WTC11 (cell line): ENCODE measurements at places on chromosomes 3 and 15.

DNA sequence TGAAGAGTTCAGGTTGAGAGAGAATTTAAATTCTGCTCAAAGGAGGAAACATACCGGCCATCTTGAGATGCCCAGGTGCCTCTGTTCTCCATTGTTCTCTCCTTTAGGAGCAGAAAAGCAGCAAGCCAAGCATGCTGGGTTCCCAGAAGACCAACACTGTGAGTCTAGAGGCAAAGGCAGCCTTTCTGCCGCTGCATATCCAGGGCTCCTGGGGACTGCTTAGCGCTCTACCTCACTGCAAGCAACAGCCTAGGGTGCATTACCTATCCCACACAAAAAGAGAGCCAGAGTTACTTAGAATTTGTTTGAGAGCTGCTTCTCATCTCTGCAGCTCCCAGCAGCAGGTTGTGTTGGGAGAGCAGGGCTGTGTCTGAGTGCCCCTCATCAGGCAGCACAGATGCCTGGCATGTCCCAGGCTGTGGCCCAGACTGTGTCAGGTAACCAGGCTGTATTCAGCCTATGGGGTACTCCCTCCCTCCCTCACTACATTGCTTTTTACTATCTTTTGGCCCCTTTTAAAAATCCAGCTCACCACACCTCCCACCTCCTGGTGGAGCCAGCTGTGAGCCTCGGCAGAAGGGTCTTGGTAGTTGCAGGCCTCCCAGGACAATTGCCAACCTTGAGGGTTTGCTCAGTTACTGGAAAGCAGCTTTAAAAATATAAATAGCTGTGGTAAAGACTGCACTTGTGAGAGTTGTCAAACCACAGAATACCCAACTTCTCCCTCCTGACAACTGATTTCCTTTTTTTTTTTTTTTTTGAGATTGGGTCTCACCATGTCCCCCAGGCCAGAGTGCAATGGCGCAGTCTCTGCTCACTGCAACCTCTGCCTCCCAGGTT lies 30.2 kb downstream of the BCL2L10 start:
- H3K4me3 ChIP-seq = no peak overlapping the region
- no peak overlapping the region for H3K27ac ChIP-seq
- no peak for DNase-seq

DNA sequence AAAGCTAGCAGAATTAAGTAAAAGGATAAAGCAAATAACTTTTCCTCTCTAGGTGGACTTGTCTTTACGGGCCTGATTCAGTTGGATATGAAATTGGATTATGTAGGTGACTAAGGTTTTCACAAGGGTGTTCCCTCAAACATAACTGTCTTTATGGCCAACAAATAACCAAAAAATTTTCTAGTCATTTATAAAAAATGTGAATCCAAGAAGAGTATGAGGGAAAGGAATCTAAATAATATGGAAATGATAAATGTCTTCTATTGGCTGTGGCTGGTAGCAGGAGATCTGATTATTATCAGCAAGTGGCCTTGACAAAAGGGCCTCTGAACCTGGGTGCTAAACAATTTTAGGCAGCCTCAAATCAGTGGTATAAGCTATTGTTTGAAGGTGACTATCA lies 594.0 kb upstream of the UBE2E2 start:
- DNase-seq = no peak
- H3K27me3 ChIP-seq = no peaks in the 10 kb centered on the region
- no peaks in the 10 kb centered on the region for H3K4me1 ChIP-seq
- H3K27ac ChIP-seq = no peak overlapping the region
- no peak overlapping the region for H3K4me3 ChIP-seq
- no peaks in the 10 kb centered on the region for H3K36me3 ChIP-seq

DNA sequence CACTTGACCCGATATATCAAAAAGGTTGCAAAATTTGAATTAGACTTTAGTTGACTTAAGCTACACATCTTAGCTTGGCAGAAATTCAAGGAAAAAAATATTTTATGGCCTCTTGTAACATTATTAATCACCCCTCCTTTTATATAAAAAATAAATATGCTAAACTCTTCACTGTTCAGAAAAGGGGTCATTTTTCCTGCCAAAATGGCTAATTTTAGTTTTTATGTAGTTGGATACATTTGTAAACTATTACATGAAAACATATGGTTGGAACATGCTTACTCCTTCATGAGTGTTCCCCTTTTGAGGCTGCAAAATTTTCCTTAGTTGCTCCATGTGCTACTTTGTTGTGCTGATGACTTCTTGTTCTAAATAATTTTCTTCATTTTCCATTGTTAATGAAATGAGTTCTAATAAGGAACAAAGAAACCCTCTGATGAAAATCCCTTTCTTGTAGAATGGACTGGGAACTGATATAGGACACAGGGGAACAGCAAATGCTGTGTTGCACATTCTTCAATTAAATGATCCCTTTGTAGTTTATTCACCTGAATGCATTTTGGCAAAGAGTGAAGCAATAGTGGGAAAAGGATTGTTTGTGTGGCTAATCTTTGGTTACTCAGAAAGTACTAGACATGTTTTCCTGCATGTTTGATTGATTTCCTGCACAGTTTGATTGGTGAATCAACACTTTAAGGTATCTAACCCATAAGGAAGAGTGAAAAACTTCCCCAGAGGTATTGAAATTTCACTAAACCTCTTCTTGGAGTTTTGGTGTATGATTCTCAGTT lies 349.3 kb downstream of the TIGIT start:
- H3K27ac ChIP-seq = no peak overlapping the region
- DNase-seq = no peak
- no peaks in the 10 kb centered on the region for H3K36me3 ChIP-seq
- peaks cover 19% of the 10 kb centered on the region for H3K4me1 ChIP-seq
- no peaks in the 10 kb centered on the region for H3K27me3 ChIP-seq

GRCh38 chr3:13200946-13201345 lies 127.7 kb upstream of the IQSEC1 start:
- H3K27me3 ChIP-seq = no peaks in the 10 kb centered on the region
- DNase-seq = peak; percentile 64
- H3K36me3 ChIP-seq = no peaks in the 10 kb centered on the region
- H3K4me1 ChIP-seq = peaks cover 18% of the 10 kb centered on the region
- H3K4me3 ChIP-seq = no peak overlapping the region
- H3K27ac ChIP-seq = peak overlapping the region; percentile 36; the same call in 1 of the 2 replicates

DNA sequence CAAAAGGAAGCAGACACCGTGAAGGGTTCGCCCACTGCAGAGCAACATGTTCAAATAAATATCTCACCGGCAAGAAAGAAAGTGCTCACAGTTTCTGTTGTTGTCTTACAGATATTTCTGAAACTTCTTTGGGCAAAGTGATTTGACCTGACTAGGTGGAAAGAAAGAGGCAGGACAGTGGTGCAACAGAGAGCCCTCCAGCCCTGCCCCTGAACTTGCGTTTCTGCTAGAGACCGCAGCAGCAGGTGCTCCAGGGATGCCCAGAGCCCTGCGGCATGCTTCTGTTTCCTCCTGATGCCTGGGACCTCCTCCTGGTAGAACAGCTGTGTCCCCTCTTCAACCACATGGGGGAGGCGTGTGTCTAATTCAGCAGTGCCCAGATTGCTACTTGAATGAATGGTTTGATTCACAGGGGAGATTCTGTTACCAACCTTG lies 123.4 kb downstream of the ATP10A start:
- H3K4me3 ChIP-seq = no peak overlapping the region
- peak; percentile 36 for DNase-seq
- no peak overlapping the region for H3K27ac ChIP-seq
- H3K4me1 ChIP-seq = no peaks in the 10 kb centered on the region

- no peaks in the 10 kb centered on the region for H3K36me3 ChIP-seq
- H3K4me3 ChIP-seq = no peak overlapping the region
- no peak for DNase-seq
Measured at GRCh38 chr3:45894015-45894414, 7.7 kb downstream of the CCR9 start.

DNA sequence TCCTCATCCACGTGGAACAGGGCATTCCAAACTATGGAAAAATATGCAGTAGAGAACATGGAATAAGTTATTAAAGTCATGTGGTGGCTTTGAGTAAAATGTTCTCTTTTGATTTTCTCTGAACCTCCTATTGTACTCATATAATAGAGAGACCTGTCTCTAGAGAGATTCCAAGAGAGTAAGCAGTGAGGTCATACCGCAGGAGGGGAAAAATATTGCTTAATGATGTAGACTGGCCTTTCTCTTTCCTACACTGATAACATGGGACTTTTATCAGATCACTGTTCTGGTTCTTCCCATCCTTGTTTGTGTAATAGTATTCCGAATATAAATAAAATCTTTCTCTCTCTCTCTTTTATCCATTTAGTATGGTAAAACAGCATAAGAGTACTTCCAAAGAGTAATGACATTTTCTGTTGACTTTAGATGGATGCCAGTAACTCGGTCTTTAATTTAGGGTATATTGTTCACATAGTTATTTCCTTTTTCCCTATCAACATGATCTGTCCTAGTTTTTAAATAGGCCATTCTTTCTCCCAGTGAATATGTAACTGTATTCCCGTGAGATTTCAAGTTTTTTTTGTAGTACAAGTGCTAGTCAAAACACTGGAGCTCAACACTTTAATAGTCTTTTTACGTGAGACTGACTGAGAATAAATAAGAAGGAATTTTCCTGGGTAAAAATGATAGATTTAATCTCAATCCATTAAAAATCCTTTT lies 814.0 kb upstream of the LMCD1 start:
- H3K27ac ChIP-seq = no peak overlapping the region
- no peaks in the 10 kb centered on the region for H3K27me3 ChIP-seq
- peaks cover 25% of the 10 kb centered on the region for H3K4me1 ChIP-seq
- no peak overlapping the region for H3K4me3 ChIP-seq
- no peak for DNase-seq
- H3K36me3 ChIP-seq = peaks cover 18% of the 10 kb centered on the region

DNA sequence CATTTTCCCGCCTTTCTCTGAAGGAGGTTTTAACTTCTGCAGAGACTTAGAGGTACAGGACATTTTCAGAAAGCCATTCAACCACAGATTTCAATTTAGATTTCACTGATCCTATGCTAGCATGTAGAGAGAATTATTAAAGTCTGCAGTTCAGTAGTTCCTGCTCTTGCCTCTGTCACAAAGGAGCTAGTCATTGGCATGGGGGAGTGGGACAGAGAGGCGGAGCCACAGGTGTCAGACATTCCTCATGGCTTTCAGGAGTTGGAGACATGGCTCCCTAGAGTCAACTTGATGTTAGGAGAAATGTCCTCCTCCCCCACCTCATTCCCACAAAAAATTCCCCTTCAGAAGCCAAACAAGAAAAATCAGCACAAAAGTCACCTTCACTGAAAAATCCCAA lies 66.0 kb upstream of the SIAH2 start:
- H3K4me3 ChIP-seq = no peak overlapping the region
- peaks cover 10% of the 10 kb centered on the region for H3K4me1 ChIP-seq
- no peaks in the 10 kb centered on the region for H3K36me3 ChIP-seq
- H3K27me3 ChIP-seq = peaks cover 19% of the 10 kb centered on the region
- no peak overlapping the region for H3K27ac ChIP-seq

- no peak overlapping the region for H3K4me3 ChIP-seq
- H3K27me3 ChIP-seq = no peaks in the 10 kb centered on the region
- H3K27ac ChIP-seq = no peak overlapping the region
- DNase-seq = no peak
Measured at GRCh38 chr15:83848315-83849050, 194.6 kb downstream of the ADAMTSL3 start.

DNA sequence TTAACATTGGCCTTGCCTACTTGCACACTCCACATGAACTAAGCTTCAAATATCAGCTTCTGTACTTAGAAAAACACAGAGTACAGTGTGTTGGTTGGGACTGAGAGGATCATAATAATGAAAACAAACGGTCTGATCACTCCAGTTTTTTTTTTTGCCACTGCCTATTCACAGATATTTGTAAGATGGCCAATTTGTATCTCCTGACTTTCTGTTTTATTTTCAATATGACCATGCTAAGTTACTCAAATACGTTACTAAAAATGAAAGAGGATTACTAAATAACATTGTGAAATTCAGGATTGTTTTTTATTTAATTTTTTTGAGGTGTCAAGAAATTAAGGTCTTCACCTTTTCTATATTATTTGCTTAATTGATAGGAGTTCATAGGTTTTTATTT lies 595.1 kb downstream of the TUSC7 start:
- no peaks in the 10 kb centered on the region for H3K27me3 ChIP-seq
- H3K4me3 ChIP-seq = no peak overlapping the region
- no peaks in the 10 kb centered on the region for H3K4me1 ChIP-seq
- H3K36me3 ChIP-seq = no peaks in the 10 kb centered on the region
- no peak for DNase-seq

- H3K27ac ChIP-seq = no peak overlapping the region
- no peaks in the 10 kb centered on the region for H3K27me3 ChIP-seq
- no peak for DNase-seq
- peaks cover 12% of the 10 kb centered on the region for H3K36me3 ChIP-seq
- H3K4me1 ChIP-seq = peaks cover 10% of the 10 kb centered on the region; the same call in 1 of the 2 replicates
- H3K4me3 ChIP-seq = no peak overlapping the region
Measured at GRCh38 chr3:45603226-45603625, 8.7 kb downstream of the LIMD1 start.

GRCh38 chr3:17481116-17481515 lies 261.3 kb downstream of the TBC1D5 start:
- no peaks in the 10 kb centered on the region for H3K27me3 ChIP-seq
- no peak overlapping the region for H3K4me3 ChIP-seq
- no peak for DNase-seq
- H3K4me1 ChIP-seq = peaks cover 5% of the 10 kb centered on the region
- H3K36me3 ChIP-seq = no peaks in the 10 kb centered on the region
- H3K27ac ChIP-seq = no peak overlapping the region

- no peaks in the 10 kb centered on the region for H3K27me3 ChIP-seq
- no peak overlapping the region for H3K4me3 ChIP-seq
- H3K36me3 ChIP-seq = peaks cover 2% of the 10 kb centered on the region; the same call in 1 of the 2 replicates
- H3K27ac ChIP-seq = no peak overlapping the region
- peaks cover 12% of the 10 kb centered on the region for H3K4me1 ChIP-seq
- no peak for DNase-seq
Measured at GRCh38 chr3:45618081-45618509, 23.5 kb downstream of the LIMD1 start.

- H3K27me3 ChIP-seq = no peaks in the 10 kb centered on the region
- no peak for DNase-seq
- H3K27ac ChIP-seq = no peak overlapping the region
- H3K4me3 ChIP-seq = no peak overlapping the region
Measured at GRCh38 chr3:14845826-14846225, 27.1 kb downstream of the FGD5 start.

DNA sequence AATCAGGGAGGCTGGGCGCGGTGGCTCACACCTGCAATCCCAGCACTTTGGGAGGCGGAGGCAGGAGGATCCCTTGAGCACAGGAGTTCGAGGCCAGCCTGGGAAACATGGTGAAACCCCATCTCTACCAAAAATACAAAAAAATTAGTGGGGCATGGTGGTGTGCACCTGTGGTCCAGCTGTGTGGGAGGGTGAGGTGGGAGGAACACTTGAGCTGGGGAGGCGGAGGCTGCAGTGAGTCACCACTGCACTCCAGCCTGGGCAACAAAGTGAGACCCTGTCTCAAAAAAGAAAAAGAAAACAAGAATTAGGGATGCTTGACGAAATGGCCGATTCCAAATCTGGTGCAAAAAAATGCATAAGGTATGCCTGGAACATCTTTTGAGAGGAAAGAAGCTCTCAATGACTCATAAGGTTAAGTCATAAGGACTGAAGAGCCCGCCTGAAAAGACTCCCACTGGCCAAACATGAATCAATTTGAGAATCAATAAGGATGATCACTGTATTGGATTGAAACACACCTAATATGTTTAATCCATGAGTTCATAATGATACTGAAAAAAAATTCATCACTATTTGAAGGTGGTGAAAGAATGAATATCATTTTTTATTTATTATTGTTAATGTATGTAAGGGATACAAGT lies 27.7 kb downstream of the BLM start:
- no peak for DNase-seq
- no peaks in the 10 kb centered on the region for H3K27me3 ChIP-seq
- H3K4me1 ChIP-seq = peaks cover 19% of the 10 kb centered on the region
- no peak overlapping the region for H3K27ac ChIP-seq
- H3K36me3 ChIP-seq = peaks cover 4% of the 10 kb centered on the region
